ENCODE measurements at places on chromosomes 13 and 19. TPM values are rescaled to one million over a fixed set of nuclear protein-coding genes. Genes with fewer than 3 reads are reported as not detected.

SLC25A23 gene
- 110 TPM for total RNA-seq

LAIR1 gene
- total RNA-seq, result 5.9 TPM

NANOS3 gene
- total RNA-seq, result 0.69 TPM

TMEM145 gene
- 0.64 TPM for total RNA-seq

STAP2 gene
- total RNA-seq, result 4.2 TPM

KIR2DL4 gene
- not detected for total RNA-seq

ZNF254 gene
- 10.2 TPM for total RNA-seq

SPRY2 gene
- total RNA-seq, result 37.6 TPM

GNA15 gene
- total RNA-seq, result 2.1 TPM

Data from left ventricle myocardium superior (tissue), 1 donor.